Esophagus mucosa (tissue), 1 donor: ENCODE measurements at places on chromosomes 6 and 20. TPM values are rescaled to one million over a fixed set of nuclear protein-coding genes. Genes with fewer than 3 reads are reported as not detected.

The AVP gene
- total RNA-seq, result not detected

GRCh38 chr6:166579237-166579850 lies 7.1 kb downstream of the RAMACL start:
- ATAC-seq, result no peak

The CASP8AP2 gene
- total RNA-seq, result 6.1 TPM

The OR2B6 gene
- total RNA-seq, result not detected

GRCh38 chr6:45156075-45156474 lies 172.1 kb upstream of the RUNX2 start:
- ATAC-seq, result no peak

The ANKEF1 gene
- total RNA-seq, result 6.7 TPM

The EDN1 gene
- 0.76 TPM for total RNA-seq

The METTL24 gene
- not detected for total RNA-seq

The ADGRB3 gene
- total RNA-seq, result 0.20 TPM

The PHACTR3 gene
- not detected for total RNA-seq

GRCh38 chr6:34145161-34146020 lies 496 bp downstream of the GRM4 start:
- ATAC-seq, result peak; percentile 27

GRCh38 chr6:71476371-71476770 lies 187.8 kb downstream of the OGFRL1 start:
- ATAC-seq, result no peak

The FAM184A gene
- 0.76 TPM for total RNA-seq

DNA sequence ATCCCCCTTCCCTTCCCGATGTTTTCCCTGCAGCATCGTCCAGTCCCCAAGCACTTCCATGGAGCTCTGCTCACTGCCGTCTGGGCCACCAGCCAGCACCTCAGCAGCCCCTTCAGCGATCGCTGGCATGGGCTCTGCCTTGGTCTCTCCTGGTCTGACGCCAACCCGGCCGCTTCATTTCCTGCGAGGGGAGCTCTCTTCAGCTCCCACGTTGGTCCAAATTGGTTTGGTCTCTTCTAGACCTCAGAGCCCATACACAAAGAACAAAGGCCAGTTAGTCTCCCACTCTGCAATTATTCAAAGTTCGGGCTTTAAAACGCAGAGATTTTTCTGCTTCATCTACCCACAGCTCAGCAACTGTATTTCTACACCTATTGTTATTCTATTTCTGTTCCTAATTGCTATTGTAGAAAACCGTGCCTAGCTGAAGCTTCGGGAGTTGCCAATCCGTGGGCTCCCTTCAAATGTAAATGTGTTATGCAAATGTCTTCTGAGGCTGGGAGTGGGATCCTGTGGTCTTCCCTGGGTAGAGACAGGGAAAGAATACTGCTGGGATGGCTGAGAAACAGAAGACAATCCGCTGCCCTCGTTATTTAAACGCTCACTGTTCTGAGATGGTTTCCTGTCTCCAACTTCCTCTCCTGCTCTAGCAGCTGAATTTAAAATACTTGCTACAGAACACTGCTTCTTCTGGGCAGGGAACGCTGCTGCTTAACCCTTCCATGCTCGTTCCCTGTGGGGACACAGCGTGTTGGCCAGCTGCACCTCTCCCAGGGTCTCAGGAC lies 154.2 kb upstream of the QKI start:
- ATAC-seq, result no peak

GRCh38 chr6:133424359-133424758 lies 183.2 kb downstream of the EYA4 start:
- ATAC-seq, result peak; percentile 26

DNA sequence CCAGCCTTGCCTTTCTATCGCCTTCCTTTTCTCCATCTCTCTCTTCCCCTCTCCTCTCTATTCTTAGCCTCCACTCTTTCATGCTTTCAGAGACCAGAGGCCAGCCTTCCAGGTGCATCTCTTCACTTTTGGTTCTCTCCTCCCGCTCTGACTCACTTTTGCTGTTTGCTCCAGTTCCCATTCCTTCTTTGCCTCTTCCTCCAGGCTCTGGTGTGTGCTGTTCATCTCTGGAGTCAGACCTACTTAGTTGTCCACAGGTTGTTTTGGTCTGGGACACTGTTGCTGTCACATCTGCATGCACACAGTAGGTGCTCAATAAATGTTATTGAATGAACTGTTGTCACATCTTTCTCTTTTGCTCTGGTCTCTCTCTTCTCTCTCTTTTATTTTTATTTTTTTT lies 1.6 kb upstream of the CDH22 start:
- ATAC-seq, result no peak
